ENCODE measurements at places on chromosomes 13 and 19.

GRCh38 chr13:33276570-33276969 is 9.0 kb downstream of the STARD13 start:
- DNase-seq: no peak

DNA sequence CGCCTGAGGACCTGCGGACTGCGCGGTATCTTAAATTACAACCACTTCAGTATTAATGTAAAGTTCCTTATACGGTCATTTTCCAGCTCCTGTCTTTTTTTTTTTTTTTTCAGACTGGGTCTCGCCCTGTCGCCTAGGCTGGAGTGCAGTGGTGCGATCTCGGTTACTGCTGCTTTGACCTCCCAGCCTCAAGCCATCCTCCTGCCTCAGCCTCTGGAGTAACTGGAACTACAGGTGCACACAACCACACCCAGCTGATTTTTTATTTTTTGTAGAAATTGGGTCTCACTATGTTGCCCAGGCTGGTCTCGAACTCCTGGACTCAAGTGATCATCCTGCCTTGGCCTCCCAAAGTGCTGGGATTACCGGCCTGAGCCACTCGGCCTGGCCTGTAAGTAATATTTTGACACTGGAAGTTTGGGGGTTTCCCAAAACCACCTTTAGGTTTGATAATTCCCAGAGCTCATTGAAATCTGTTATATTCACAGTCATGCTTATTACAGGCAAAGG is 406 bp upstream of the EID2B start:
- no peak for DNase-seq

DNA sequence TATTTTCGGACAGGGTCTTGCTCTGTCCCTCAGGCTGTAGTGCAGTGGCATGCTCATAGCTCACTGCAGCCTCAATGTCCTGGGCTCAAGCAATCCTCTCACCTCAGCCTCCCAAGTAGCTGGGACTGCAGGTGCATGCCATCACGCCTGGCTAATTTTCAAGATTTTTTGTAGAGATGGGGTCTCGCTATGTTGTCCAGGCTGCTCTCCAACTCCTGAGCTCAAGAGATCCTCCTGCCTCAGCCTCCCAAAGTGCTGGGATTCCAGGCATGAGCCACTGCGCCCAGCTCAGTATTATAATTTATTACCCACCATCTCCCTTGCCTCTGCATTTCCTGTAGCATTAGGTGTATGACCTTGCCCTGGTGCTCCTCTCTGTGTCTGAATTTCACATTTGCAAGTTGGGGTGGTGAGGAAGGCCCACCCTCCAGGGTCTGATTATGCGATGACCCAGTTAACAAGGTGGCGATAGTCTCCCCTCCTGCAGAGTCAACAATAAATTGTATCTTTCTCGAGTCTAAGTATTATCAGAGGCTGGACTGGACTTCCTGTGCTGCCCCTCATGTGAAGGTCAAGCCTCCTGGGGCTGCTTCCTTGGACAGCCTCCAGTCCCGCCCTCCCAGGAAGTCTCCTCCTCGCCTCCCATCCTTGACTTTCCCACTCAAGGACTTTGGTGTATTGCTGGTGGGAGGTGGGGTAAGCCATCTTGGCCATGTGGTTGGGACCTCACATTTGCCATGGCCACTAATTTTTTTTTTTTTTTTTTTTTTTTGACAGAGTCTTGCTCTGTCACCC is 1.5 kb upstream of the TUBB4A start:
- DNase-seq: no peak

GRCh38 chr19:32322541-32322940 is 22.9 kb upstream of the ZNF507 start:
- no peak for DNase-seq

GRCh38 chr13:112719016-112719415 is 29.2 kb downstream of the ATP11A start:
- DNase-seq: no peak

GRCh38 chr19:9430444-9430843 is 4.9 kb downstream of the ZNF266 start:
- DNase-seq: no peak

- no peak for DNase-seq
Observed at GRCh38 chr13:92379371-92379770, 847.2 kb upstream of the GPC6 start.

GRCh38 chr13:50400035-50400726 is 384.9 kb downstream of the KCNRG start:
- DNase-seq: no peak

DNA sequence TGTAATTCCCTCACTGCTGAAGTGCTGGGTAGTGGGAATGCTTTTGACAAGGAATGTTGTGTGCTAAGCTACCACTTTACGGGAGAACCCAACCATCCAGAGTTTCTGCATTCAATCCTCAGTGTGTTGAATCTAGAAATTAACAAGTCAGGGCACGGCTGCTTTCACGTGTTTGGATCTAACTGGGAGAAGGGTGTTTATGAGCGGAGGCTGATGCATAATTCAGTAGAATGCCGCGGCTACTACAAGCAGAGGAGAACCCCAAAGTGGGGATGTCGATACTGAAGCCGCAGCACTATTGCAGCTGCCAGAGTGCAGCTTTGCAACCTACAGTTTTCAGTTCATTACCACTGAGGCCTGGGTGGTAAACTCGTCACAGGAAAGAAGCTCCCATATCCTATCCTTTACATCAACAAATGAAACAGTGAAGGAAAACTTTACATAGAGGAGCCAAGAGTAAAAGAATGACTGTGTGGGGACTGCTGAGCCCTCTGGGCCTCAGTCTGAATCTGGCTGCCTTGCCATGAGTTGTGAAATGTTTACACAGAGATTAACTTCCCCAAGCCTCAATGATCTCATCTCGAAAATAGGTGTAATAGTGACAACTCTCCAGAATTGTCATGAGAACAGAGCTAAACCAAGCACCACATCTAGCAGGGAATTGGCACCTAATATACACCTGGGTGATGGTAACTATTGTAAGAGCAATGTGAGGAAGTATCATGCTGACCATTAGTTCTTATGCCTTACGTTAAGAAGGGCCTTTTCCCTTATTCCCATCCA is 531.7 kb downstream of the MYO16 start:
- DNase-seq: no peak

GRCh38 chr13:103284466-103284865 is 218.2 kb upstream of the SLC10A2 start:
- no peak for DNase-seq

DNA sequence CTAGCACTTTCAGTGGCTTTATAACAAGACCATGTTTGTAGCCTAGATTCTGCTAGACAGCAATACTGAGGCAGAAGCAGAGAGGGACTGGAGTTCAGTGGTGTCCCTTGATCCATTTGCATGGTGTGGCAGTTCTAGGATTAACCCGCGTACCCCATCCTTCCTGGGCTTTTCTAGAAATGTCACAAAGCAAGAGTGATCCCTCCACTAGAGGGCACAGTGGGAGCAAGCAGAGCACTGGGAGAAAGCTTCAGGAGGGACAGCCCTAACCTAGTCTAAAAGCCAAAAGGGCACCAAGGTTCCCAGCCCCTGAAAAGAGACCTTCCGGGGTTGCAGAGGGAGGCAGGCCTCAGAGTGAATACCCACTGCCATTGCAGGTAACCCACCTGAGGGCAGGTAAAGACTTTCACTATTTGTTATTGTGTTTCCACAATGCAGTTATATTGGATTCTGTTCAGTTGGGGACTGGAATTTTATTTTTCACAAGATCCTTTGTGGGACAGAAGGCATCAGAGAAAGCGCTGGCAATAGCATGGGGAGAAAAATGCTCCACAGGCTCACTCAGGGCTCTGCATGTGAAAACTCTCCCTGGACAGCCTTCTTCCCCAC is 170.6 kb downstream of the FLT1 start:
- peak; percentile 43 for DNase-seq

GRCh38 chr19:51079481-51080110 is 3.1 kb downstream of the KLK14 start:
- DNase-seq: no peak

- DNase-seq: peak; percentile 63
Observed at GRCh38 chr13:51645761-51646670, 61.8 kb downstream of the WDFY2 start.

- no peak for DNase-seq
Observed at GRCh38 chr19:42335374-42335936, 10.0 kb downstream of the MEGF8 start.

- DNase-seq: no peak
Observed at GRCh38 chr13:48631441-48631840, 22.3 kb upstream of the CYSLTR2 start.

- no peak for DNase-seq
Observed at GRCh38 chr13:110347535-110348308, 40.6 kb downstream of the COL4A2 start.

All from CD4-positive, alpha-beta T cell treated with Interleukin-4 for 4 hours (primary cell).